ENCODE measurements at places on chromosomes 6 and 20. TPM values are rescaled to one million over a fixed set of nuclear protein-coding genes. Genes with fewer than 3 reads are reported as not detected.

DNA sequence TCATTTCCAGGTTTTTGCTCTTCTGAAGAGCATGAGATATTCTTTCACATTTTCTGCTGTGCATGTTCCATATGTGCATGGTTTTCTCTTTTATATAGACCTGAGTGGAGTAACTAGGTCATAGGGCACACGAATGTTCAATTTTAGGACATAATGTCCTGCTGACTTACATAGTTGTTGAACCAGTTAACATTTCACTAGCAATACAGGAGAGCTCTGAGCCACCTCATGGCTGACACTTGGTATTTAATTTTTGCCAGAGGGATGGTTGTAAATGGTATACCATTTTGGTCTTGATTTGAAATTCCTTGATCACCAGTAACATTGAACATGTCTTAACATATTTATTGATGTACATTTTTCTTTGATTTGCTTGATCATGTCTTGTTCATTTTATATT, 38.3 kb downstream of the IGF2R start:
- ATAC-seq = no peak

DNA sequence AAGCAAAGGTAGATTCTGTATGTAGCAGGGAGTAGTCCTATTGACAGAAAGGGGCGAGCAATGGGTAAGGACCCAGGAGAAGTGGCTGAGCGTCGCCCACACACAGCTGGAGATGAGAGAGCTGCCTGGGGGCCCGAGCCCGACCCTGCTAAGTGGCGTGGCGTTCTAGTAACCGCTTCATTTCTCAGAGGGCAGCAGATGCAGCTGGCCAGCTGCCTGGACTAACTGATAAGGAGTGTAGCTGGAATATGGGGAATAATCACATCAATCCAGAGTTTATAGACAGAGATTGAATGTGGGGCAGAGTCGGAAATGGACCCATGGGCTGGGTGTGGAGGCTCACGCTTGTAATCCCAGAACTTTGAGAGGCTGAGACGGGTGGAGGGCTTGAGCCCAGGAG, 64.4 kb downstream of the EZR start:
- no peak for ATAC-seq

- ATAC-seq = no peak
Measured at GRCh38 chr20:2002365-2002764, 8.5 kb upstream of the PDYN start.

- ATAC-seq = no peak
Measured at GRCh38 chr6:36578431-36578830, 15.7 kb upstream of the SRSF3 start.

DNA sequence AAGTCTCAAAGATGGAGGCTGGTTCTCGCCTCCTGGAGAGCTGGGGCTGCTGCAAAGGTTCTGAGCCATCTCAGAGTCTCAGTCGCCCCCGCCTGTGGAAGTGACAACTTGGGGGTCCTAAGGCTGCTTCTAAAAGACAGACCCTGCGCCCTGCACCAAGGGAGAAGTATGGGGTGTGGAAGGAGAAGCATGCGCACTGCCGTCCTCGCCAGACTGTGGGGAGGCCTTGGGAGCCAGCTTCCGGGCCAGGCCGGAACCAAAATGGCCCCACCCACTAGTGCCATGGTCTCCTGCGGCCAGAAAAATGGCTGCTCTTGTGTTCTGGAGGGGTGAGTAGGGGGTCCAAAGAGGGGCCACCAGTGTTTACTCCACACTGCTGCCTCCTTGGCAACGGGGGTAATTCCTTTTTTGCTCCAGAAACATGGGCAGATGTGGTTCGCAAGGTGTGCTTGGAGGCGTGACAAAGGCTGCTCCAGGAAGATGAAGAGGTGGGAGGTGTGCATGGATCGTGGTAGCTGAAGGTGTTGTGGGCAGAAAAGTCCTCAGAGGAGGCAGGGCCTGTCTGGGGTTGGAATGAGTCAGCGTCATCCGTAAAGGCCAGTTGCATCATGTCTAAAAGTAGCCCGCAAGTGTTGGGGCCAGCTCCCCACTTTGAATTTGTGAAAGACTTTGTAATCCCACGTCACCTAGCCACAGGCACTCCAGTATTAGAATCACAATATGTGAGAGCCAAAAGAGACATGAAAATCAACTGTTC, 329.8 kb upstream of the SOX4 start:
- peak; percentile 19 for ATAC-seq

- no peak for ATAC-seq
Measured at GRCh38 chr20:46872328-46873211, 22.1 kb upstream of the EYA2 start.

Gene NKX2-4
- not detected for total RNA-seq

Gene IPCEF1
- 15.6 TPM for total RNA-seq

Gene C6orf15
- not detected for total RNA-seq

Gene LAMA4
- total RNA-seq = not detected

Gene SGK2
- total RNA-seq = 2.9 TPM
